Putamen (tissue), 1 donor: ENCODE measurements at places on chromosomes 1 and 21.
A peak's percentile ranks its signal among the peaks of the same experiment; 100 is the strongest.

DNA sequence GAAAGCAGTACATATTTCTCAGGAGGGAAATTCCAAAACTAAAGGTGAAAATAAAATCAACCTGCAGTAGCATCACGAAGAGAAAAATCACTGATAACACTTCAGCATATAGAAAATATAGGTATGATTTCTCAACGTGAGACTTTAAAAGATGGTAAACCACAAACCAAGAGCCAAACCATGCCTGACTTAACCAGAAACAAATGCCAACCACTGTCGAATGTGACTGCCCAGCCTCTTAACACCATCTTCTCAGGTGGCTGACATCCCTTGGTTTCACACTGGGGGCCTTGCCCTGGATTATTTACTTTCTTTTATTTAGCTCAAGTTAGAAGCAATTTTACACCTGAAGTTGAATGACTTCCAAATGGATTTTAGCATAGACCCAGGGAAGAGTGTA, 10.1 kb downstream of the HMGCS2 start:
- no peak for DNase-seq

GRCh38 chr1:71106658-71107322, 26.0 kb upstream of the ZRANB2 start:
- no peak for DNase-seq

- no peak for DNase-seq
Observed at GRCh38 chr1:178109348-178110143, 15.6 kb downstream of the RASAL2 start.

DNA sequence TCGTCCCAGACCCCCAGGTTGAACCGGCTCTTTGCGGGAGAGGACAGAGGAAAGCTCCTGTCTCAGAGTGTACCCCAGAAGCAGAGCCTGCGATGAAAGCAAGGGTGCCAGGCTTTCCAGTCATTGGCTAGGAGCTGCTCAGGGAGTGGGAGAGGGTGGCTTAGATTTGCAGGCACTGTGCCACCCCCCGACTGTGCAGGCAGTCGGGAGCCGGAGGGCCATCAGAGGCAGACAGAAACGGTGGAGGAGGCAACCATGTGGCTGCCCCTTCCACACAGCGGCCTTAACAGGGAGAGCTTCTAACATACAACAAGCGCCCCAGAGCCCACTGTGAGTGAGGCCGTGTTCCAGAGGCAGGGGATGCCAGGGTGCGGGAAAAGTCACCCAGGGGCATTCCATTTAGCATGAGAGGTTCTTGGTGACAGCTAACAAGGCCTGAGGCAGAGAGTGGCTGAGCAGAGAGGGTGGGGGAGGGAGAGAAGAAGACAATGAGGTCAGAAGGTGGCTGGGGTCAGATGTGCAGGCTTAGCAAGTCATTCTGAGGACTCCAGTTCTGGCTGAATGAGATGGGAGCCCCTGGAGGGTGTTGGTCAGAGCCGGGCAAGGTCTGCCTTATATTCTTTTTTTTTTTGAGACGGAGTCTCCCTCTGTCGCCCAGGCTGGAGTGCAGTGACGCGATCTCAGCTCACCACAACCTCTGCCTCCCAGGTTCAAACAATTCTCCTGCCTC, 9.5 kb upstream of the C1orf167 start:
- DNase-seq: no peak

- no peak for DNase-seq
Observed at GRCh38 chr1:44131411-44131810, 10.0 kb downstream of the KLF18 start.

GRCh38 chr1:211068976-211069375, 65.0 kb downstream of the KCNH1 start:
- DNase-seq: no peak

GRCh38 chr21:41507521-41508414, at the start of gene TMPRSS2:
Gene TMPRSS2, minus strand, starts transcription at chr21:41508158. Its CDS starts 10,025 bp downstream, at chr21:41498133.
- DNase-seq: no peak

DNA sequence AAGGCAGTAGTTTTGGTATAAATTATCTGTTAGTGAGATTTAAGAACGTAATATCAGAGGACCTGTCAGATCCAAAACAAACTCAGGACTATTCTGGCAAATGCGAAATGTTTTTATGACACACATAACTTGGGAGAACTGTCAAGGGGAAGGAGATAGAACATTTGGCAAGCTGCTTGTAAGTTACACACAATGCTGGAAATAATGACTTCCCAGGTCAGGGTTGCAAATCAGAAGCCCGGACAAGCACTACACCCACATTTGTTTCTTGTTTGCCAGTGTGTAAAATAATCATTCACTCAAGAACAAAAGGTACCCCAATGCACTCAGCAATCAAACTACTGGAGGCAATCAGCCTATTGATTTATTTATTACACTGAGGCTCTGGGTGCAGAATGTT, 354.7 kb downstream of the KCNH1 start:
- no peak for DNase-seq

DNA sequence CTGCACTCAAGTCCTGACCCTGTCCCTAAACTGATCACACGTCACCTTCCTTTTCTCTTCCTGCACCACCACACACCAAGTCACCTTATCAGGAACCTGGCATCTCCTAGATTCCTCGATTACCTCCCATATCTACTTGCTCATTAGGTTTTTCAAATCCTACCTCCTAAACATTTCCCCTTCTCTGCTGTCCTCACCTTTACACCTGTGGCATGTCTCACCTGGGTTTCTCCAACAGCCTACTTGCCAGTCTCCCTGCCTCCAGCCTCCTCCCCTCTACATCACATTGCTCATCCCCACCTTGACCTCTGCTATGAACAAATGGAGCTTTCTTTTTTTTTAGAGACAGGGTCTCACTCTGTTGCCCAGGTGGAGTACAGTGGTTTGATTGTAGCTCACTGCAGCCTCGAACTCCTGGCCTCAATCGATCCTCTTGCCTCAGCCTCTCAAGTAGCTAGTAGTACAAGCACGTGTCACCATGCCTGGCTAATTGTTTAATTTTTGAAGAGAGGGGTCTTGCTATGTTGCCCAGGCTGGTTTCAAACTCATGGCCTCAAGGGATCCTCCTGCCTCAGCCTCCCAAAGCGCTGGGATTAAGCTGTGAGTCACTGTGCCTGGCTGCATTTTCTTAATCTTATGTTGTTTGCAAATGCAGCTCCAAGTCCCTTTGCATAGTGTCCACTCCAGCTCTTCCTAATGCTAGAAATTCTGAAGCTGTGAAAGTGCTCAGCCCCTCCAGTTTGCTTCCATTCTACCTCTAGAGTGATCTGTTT, 6.3 kb downstream of the IGSF9 start:
- DNase-seq: no peak

DNA sequence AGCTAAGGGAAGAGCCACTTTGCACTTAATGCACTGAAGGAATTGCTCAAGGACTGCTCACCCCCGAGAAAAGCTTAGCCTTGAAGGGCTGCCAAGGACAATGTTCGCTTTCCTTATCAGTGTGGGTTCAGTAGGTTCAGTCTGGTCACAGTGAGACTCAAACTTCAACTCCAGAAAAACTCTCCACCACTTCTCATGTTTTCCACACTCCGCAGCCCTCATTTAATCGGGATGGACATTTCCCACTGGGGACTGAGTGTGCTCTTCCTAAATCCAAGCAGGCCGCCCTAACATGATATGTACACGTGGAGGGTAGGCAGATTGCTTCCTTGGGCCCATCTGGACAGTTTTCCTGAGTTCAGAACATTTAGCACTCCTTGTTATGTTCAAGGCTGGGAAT, 19.5 kb downstream of the SUSD4 start:
- no peak for DNase-seq

- DNase-seq: no peak
Observed at GRCh38 chr1:25537153-25537831, 6.1 kb upstream of the LDLRAP1 start.

- DNase-seq: no peak
Observed at GRCh38 chr1:52554756-52555155, 1.9 kb upstream of the TUT4 start.

GRCh38 chr1:60547821-60548220, 474.3 kb upstream of the C1orf87 start:
- DNase-seq: peak; percentile 10

DNA sequence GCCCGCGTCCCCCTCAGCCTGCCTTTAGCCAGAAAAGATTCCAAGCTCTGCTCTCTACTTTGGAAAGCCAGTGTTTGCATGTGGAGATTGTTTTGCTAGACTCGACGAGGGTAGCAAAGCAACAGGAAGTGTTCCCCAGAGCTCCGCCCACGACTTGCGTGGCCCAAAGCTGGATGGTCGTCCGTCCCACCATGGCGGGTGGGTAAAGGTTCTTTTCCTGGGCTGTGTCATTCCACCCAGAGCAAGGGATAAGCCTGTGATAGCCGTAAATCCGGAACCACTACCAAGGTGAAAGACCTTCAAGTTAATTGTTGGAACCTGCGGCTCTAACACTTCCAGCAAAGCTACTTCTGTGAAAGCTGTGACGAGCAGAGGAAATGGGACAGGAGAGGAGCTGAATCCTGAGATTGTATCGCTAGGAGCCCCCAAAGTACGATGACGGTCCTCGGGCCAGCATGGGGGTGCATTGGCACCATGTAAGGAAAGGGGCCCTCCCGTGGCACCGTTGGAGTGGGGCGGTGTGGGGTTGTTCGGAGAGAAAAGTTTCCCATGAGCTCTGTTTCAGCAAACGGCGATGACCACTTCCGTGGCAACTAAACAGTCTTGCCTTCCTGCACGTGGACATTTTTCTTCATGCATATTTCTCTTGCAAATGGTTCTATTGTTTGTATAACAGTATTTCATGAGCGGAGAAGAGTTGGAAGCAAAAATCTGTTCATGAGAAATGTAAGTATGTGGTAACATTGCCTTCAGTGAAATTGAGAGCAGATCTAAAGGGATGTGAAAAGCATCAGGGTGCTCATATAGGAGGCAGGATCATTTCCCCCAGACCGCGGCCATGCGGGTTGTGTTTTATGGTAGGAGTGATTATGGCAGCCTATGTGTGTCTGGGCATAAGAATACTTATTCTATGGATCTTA, 8.4 kb downstream of the MX2 start:
- no peak for DNase-seq

DNA sequence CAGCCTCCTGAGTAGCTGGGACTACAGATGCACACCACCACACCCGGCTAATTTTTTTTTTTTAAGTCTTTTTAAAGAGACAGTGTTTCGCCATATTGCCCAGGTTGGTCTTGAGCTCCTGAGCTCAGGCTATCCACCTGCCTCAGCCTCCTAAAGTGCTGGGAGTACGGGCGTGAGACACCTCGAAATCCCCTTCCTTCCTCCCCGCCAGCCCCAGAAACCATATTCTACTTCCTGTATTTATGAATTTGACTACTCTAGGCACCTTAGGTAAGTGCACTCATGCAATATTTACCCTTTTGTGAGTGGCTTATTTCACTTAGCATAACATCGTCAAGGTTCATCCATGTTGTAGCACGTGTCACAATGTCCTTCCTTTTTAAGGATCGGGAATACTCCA, 6.9 kb upstream of the LRP8 start:
- no peak for DNase-seq

DNA sequence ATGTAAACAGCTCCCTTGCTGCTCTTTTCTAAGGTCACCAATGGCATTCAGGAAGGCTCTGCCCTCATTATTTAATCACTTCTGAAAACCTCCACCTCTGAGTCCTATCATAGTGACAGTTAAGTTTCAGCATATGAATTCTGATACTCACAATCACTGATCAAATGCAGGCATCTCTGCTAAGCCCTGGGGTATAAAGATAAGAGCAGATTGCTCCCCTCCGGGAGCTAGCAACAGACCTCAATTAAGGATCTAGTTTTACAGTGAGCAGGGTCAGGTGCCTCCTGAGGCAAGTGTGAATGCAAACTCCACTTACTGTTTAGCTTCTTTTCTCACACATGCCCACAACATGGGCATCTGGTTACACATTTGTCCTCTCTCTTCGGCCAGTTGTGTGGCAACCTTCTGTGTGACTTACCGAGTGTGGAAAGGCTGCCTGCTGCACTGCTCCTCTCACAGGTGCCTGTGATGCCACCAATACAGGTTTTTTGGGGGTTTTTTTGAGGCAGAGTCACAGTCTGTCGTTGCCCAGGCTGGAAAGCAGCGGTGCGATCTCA, 15.0 kb downstream of the IL10RB start:
- DNase-seq: no peak

- DNase-seq: no peak
Observed at GRCh38 chr1:169108223-169108622, 1.7 kb downstream of the ATP1B1 start.

DNA sequence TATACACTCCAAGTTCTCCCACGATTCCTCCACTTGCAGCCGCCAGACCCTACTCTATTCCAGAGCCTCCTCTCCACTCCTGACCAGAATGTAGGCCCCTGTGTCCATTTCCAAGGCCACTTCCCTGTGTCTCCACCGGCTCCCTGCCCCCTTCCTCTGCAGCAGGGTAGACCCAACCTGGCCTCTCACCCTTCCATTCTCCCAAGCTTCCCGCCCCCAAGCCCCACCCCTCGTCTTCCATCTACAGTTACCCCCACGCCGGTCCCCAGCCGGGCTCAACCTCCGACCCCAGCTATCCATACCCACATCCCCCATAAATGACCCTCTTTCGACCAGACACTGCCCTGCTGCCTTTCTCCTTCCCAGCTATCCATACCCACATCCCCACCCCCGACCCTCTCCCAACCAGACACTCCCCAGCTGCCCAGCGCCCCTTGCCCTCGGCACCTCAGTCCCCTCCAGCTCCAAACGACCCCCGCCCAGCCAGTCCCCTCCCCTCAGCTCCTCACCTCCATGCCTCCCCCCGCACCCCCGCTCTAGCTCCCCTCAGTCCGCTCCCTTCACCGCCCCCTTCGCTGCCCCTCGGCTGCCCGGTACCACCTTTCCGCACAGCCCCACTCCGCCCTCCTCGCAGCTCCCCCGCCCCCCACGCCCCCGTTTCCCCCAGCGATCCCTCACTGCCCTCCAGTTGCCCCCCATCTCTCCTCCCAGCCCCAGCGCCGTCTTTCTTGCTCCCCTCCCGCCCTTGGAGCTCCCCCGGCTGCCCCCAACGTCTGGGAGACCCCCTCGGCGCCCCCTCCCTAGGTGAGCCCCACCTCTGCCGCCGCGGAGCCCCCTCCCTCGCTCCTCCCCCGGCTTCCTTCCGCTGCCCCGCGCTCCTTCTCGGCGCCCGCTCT, 670 bp downstream of the RAB3B start:
- DNase-seq: no peak

DNA sequence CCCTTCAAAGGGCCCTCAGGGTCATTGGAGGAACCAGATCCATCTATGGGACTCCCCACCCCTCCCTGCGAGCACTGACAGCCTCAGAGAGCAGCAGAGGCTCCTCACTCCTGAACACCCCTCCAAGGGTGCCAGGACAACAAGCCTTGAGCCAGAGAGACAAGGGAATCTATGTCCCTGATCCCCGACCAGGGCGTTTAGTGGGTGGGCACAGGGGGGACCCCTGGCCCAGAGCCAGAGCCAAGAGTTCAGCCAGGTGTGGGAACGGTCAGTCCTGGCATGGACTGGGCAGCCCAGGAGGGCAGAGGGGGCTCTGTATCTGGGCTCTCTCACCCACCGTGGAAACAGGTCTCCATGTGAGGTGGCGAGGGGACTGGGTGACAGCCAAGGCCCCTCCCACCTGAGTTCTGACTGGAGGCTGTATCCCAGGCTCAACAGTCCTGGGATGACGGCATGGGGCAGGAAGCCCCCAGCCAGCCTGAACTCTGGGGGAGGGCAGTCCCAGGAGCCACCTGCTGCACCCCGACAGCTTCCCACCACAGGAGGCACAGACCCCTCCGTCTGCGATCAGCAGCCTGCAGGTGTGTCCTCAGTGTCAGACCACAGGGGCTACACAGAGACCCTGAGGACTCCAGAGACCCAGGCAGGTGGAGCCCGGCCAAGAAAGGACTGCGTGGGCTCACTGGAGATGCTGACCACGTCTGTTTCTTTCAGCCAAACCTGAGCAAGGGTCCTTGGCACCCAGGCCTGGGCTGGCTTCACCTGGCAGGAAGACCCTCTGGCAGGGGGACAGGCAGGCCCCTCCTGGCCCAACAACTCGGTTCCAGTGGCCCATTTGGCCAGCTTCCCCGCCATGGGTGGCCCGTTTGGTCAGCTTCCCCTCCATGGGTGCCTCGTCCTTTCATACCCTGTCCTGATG, 11.2 kb upstream of the SRARP start:
- DNase-seq: no peak
